ENCODE measurements at places on chromosomes 11 and 22.

GRCh38 chr11:102934735-102935134 lies 20.8 kb downstream of the MMP13 start:
- DNase-seq = no peak

DNA sequence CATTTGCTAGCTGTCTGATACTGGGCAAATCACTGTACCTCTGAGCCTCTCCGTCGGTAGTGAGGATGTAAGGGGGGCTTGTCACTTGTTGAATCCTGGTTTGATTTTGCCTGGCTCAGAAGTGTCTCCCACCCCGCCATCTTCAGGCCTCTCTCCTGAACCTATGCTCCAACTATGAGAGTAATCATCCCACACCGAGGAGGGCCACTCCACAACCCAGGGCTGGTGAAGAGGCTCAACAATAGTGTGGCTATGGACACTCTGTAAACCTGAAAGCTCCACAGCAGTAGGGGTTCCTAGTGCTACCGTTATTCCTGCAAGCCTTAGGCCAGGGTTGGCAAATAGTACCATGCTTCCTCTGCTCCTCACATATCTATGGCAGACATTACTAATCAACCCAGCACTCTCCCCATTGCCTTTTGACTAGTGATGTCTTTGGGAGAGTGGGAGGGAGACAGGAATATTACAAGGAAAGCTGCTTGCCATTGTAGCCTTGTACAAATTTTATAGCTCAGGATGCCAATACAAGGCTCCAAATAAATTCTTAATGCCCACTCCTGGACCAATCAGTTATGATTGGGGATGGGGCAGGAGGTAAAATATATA lies 134.0 kb upstream of the TEAD1 start:
- DNase-seq = no peak

DNA sequence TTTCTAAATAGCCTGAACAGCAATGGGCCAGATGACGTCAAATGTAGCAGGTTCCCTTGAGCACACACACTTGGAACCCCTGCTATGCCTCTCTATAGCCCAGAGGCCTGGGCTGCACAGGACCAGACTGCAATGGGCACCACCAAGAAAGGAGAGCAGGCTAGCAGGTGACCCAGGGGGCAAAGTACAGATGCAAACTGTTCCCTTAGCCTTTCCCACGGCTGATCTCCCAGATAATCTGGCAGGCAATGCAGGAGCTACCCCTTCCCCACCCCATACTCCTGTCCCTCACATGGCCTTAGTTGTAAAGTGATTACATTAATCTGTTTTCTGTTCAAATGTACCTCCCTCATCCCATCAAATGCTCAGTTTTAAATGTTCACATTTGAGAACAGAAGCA lies 41.3 kb downstream of the SMCO4 start:
- no peak for DNase-seq

GRCh38 chr11:15419696-15420095 lies 305.0 kb downstream of the INSC start:
- DNase-seq = no peak

DNA sequence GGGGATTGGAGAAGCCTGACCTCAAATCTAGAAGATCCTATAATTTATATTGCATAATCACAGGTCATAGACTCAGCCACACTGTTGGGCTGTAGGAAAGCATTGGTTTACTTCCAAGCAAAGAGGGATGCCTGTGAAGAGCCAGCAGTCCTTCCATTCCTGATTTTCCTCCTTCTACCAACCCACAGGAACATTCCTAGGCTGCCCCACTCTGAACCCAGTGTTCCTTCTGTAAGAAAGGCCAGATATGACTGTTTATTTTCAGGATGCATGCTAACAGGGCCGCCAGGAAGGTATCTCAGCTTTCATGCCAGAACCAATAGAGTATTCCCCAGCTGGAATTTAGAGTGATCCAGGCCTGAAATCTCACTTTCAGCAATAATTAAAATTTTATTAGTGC lies 197.1 kb downstream of the ETS1 start:
- no peak for DNase-seq

All from activated T-helper 1 cell treated with Interleukin-2 at 50 U/mL for 16 hours (primary cell).